ENCODE measurements at places on chromosomes 12 and 14.

GRCh38 chr14:90301668-90302090, 30.1 kb downstream of the NRDE2 start:
- no peak for DNase-seq

DNA sequence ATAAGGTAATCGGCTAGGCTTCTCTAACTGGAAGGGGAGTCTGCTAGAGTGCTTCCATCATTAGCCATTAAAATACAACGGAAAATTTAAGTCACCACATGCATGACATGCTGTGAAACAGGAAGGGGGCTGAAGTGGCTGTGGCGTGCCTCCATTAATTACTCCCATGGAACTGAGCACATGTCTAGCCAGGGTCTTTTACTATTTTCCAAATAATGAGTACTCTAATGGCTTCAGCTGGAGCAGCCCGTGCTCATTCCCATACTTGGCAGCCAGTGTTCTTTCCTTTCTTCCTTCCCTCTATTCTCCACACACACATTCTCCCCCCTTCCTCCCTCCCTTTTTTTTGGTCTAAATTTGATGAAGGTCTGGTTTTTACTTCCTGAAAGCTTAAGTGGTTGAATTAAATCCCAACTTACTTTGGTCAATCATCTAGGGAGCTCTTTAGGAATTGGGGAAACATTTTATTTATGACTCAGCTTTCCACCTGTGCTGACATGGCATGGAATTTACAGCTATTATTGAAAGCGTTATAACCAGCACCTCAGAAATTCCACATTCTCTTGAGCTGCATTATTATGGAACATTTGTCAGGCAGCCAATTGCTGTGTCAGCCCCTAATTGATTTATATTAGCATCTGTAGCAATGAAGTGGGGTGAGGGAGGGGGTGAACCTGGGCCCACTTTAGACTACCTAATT, 72.3 kb downstream of the LRIG3 start:
- DNase-seq = no peak

GRCh38 chr12:30989754-30990153, 63.2 kb downstream of the TSPAN11 start:
- DNase-seq = no peak

DNA sequence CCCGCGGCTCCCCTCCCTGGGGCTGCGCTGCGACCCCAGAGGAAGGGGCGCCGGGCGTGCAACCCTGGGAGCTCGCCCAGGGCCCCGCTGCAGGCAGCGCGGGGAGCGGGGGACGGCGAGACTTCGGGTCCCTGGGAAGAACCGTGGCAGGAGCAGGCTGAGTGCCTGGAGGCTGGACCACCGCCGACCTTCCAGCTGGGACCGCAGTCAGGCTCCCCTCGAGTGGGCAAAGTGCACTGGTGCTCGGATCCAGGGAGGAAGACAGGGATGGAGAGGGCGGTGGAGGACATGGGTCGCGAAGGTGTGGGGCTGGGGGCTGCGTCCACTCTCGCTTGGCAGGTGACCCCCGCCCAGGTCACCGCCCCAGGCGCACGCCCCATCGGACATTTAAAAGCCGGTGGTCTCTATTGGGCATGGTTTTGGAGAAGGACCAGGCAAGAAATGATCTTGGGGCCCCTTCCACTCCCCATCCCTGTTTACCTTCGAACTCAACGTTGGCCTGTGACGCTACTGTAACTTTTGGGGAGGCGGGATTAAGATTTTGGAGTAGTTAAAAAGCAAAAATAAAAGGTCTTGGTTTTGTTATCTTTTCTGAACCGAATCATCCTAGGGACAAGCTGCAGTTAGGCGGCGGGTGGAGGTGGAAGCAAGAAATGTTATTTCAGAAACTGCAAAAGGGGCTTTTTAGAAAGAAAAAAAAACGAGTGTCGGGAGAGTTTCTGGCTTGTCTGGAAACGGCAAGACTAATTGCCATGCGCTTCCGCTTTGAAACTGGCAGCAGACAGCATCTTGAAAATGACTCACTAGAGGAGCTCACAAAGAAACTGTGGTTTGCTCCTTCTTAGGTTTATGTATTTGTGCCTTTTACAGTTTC, 1.0 kb downstream of the ELK3 start:
- no peak for DNase-seq

DNA sequence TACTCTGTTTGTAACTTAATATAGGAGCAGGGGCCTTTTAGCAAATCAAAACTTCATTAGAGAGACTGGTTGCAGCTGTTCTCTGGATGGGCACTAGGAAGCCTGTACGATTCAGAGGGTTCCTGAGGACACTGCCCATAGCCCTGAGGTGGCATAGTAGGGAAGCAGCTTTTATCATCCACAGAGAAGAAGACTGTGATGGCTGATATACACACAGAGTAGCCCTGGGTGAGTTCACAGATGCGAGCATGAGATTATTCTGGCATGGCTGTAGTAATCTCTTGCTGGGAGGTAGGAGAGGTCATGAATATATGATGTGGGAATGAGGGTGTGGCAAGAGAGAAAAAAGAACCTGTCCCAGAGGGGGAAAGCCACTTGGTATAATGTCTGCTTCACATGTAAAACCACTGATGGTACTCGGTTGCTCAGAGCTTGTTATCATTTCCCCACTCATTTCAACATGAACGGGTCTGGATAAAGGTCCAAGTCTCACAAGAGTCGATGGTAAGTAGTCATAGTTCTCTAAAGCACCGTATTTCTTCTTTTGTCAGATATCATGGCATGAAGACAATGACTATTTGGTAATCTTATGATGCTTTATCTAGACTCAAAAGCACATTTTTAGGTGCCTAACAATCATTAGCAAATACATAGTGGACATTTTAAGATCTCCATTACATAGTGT, 52.0 kb downstream of the PEBP1 start:
- no peak for DNase-seq

DNA sequence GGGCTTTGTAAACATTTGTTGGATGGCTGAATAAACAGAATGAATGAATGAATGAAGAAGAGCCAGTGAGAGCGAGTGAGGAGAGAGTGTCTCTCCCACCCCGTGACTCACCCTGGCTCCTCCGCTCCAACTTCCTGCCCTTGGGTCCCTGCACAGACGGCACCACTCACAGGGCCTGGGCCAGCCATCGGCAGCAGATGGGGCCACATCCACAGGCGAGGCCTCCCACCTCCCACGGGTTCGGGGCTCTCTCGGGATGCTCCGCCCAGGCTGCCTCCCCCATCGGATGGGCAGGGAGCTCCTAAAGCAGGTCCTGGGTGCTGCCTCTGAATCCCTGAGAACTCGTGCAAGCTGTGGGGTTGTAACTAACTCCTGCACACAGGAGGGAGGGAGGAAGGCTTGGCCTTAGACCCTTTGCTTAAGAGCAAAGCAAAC, 41.3 kb downstream of the CCNK start:
- DNase-seq = no peak

DNA sequence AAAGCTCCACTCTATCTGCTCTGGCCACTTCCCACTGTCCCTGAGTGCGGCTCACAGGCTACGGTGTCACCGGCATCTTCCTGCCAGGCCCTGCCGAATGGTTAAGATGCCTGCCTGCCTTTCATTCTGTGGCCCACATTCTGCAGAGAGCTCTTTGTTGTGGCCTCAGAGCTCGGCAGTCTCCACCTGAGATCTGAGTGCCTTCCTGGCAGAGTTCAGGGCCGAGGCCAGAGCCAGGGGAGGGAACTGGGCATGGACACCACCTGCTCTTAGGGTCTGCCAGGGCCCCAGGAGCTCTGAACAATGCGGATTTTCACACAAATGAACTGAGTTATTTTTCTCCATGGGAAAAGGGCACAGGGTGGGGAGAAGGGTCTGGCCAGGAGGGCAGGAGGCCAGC, 127.2 kb downstream of the RBM19 start:
- DNase-seq = no peak

- no peak for DNase-seq
Observed at GRCh38 chr12:84329938-84330337, 582.7 kb downstream of the SLC6A15 start.

- DNase-seq = no peak
Observed at GRCh38 chr14:25756876-25757275, 706.9 kb upstream of the STXBP6 start.

- no peak for DNase-seq
Observed at GRCh38 chr12:12116677-12117076, 45.9 kb downstream of the BCL2L14 start.

- no peak for DNase-seq
Observed at GRCh38 chr12:124216966-124217365, 77.9 kb upstream of the RFLNA start.

DNA sequence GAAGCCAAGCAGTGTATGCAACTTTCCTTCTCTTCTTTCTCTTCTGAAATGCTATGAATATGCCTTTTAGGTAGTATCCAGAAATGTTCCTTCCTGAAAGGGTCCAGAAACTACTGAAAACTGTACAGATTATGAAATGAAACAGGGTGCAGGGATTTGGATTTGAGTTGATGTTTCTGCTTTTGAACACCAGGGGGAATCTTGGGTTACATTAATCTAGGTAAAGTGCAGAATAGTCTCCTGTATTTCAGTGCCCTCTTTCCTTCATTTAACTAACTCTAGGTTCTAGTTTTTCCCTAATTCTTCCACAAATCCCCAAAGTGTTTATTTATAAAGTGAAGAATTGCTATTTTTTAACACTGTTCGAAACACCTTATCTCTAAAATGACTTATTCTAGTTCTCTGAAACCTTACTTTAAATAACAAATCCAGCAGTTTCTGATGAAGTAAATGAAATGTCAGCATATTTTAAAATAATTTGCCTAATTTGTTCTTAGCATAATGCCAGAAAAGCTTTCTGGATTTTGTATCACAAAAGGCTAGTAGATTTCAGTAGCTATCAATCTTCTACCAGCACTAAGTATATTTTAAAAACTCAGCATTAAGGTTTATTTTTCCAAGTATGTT, 111.9 kb downstream of the LRRK2 start:
- no peak for DNase-seq
